ENCODE measurements at places on chromosomes 2 and 18. TPM values are rescaled to one million over a fixed set of nuclear protein-coding genes. Genes with fewer than 3 reads are reported as not detected.

GRCh38 chr2:48287976-48288375 lies 242.0 kb upstream of the STON1 start:
- H3K27ac ChIP-seq = no peak overlapping the region
- H3K4me1 ChIP-seq = no peaks in the 10 kb centered on the region
- H3K36me3 ChIP-seq = no peaks in the 10 kb centered on the region
- DNase-seq = no peak

DNA sequence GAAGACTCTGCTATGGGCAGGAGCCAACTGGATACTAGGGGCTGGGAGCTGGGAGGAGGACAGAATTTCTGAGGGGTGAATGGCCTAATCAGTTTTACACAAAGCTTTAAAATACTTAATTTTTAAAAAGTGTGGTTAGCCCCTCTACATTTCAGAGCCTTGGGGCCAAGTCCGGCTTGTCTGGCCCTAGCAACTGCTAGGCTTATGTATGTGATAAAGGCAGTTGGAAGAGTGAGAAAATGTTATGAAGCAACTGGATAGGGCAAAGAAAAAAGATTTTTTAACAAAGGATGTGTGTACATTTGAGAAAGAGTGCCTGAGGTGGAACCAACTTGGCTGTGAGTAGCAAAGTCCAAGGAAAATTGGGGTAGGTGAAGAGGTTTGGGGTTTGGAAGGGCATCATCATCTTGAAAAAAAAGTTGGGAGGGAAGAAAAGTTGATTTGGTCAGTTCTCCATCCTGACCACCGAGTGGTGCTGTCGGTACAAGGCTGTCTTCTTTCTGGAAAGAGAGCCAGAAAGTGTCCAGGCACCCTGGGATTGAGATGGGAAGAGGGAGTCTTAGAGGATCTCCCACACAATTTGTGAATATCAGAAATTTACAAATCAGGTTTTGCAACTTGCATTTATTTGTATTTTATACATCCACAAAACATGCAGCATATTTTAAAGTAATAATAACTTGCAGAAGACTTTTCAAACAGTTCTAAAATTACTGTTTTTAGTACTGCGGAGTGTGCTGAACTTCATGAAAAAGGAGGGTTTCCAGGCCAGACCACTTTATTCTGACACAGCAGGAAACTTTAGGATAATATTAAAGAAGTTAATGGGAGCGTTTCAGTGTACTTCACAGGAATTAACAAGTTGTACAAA lies 10.5 kb upstream of the CDK15 start:
- H3K27me3 ChIP-seq = peaks cover 3% of the 10 kb centered on the region
- no peaks in the 10 kb centered on the region for H3K36me3 ChIP-seq
- no peak overlapping the region for H3K27ac ChIP-seq
- no peaks in the 10 kb centered on the region for H3K4me1 ChIP-seq

DNA sequence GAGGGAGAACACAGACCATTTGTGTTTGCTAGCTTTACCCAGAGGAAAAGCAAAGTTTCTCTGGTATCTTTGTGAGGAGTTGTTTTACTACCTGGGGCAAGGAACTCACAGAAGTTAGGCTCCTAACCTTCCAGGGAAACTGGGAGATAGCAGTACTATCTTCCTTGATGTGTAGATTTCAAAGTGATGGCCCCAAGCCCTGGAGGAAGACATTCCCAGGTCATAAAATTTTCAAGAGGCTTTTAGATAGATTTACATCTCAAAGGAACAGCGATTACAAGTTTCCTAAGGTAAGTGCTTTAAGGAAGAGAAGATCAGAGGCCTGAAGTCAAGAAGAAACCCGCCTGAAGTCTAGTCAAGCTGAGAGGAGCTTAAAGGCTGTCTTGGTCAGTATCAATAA lies 1187.8 kb upstream of the TMEFF2 start:
- DNase-seq = no peak
- no peaks in the 10 kb centered on the region for H3K4me1 ChIP-seq
- H3K27me3 ChIP-seq = no peaks in the 10 kb centered on the region
- no peaks in the 10 kb centered on the region for H3K36me3 ChIP-seq
- no peak overlapping the region for H3K27ac ChIP-seq
- H3K4me3 ChIP-seq = no peak overlapping the region

DNA sequence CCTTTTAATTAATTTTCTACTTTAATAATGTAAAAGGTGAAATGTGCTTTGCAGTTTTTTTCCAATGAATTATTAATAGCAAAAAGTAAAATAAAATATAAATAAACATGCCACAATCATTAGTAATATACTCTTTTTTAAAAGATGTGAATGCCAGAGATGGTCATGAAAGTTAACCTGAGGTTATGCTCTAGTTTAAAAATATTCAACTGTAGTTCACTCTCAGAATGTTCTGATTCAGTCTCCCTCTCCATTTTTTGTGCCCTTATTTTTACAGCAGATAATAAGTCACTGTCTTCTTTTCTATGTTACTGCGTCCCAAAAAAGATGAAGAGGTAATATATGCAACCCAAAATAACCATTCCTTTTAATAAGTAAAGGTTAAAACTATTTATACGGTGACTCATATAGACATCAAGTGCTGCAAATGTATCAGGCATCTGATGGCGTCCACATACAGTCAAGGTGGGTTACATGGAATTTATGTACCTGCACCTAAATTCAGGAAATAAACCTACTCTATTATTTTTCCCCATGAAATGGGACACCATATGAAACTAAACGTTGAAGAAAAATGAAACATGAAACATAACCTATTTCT lies 153.6 kb upstream of the ZNF804A start:
- no peaks in the 10 kb centered on the region for H3K4me1 ChIP-seq
- no peaks in the 10 kb centered on the region for H3K27me3 ChIP-seq
- H3K27ac ChIP-seq = no peak overlapping the region
- DNase-seq = no peak
- H3K36me3 ChIP-seq = no peaks in the 10 kb centered on the region

DNA sequence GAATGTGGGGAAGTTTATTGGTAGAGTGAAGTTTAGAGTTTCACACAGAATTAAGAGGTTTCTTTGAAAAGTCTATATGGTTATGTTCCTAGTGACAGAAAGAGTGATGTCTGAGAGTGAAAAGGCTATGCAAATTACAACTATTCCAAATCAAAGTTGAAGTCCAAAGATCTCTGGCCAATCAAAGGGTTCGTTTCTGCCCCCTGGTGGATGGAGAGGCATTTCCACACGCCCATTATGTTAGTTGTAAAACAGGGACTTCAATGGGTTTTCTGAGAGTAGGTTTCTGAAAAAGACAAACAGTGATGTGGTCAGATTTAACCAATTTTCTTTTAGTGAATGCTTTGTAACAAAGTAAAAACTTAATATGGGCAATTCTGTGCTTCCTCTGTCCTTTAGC lies 441.5 kb upstream of the POU3F3 start:
- no peaks in the 10 kb centered on the region for H3K4me1 ChIP-seq
- no peak overlapping the region for H3K27ac ChIP-seq
- no peaks in the 10 kb centered on the region for H3K36me3 ChIP-seq
- no peaks in the 10 kb centered on the region for H3K27me3 ChIP-seq
- H3K4me3 ChIP-seq = no peak overlapping the region

- H3K4me3 ChIP-seq = no peak overlapping the region
- no peak for DNase-seq
- H3K36me3 ChIP-seq = no peaks in the 10 kb centered on the region
- H3K4me1 ChIP-seq = no peaks in the 10 kb centered on the region
These were observed 17.5 kb downstream of the C18orf63 start for GRCh38 chr18:74333091-74333490.

GRCh38 chr18:34978953-34979608 lies 62.1 kb upstream of the MAPRE2 start:
- no peaks in the 10 kb centered on the region for H3K27me3 ChIP-seq
- no peaks in the 10 kb centered on the region for H3K36me3 ChIP-seq
- peaks cover 28% of the 10 kb centered on the region for H3K4me1 ChIP-seq
- peak overlapping the region; percentile 88 for H3K4me3 ChIP-seq
- H3K27ac ChIP-seq = peak overlapping the region; percentile 10
- no peak for DNase-seq

The QPCT gene
- not detected for total RNA-seq

The SRD5A2 gene
- total RNA-seq = not detected
